ENCODE measurements at places on chromosomes 7 and 10.

- DNase-seq: no peak
Observed at GRCh38 chr7:80934321-80934720, 15.5 kb upstream of the SEMA3C start.

DNA sequence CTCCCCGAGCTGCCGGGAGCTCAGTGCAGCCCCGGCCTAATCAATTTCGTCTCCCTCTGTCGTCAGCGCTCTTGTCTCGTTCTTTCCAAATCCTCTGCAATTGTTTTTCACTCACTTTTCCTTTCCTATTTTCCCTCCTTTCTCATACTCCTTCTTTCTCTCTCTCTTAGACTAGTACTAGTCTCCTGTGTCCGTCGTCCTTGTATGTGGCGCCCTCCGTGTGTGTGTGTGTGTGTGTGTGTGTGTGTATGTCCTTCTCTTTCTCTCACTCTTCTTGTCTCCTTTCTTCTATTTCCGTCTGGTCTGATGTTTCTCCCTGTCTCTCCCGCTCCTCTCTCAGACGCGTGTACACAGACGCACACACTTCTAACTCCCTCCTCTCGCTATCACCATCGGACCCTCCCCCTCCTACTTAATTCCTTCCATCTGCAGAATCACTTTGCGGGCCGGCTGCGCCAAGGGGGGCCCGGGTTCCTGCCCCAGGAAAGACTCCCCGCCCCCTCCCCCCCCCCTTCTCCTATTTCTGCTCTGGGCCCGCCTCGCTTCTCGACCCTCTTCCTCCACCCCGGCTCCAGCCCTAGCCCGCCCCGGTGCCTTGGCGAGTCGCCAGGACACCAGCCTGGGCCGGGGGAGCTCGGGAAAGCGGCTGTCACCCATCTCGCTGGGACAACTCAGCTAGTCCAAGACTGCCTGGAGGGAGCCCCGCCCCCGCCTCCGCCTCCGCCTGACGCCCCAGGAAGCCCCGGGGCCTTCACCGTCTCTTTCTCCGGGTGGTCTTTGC lies 743 bp upstream of the ZCCHC24 start:
- peak; percentile 59 for DNase-seq

DNA sequence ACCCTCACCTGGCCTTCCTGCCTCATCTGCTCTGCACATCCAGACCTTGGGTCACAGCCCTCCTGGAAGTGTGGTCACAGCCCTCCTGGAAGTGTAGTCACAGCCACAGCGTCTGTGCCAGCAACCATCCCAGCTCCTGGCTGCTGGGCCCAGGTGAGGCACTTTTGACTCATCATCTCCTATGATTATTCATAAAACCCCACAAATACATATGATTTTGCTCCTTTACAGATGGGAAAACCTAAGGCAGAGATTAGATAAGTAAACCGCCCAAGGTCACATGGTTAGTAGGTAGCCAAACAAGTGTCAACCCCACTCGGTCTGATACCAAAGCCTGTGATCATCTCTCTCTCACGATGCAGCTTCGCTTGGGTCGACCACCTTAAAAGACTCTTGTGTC lies 94.3 kb downstream of the PRLHR start:
- DNase-seq: no peak

DNA sequence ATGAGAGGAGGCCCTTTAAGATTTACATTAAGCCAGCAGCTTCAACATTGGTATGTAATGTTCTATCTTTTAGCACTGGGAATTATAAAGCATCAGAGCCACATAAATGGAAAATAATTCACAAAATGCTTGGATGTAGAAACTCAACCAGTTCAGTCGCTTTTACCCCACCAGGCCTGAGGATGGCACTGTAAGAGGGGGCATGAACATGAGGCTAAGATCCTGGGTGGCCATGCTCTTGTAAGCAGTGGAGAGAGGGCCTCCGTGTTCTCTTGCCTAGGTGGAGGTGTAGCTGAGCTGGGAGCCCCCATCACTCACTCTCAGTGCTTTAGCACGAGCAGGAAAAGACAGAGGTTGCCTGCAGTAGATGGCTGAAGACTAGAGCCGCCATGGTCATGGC lies 238.8 kb downstream of the FANK1 start:
- DNase-seq: no peak

- DNase-seq: no peak
Observed at GRCh38 chr10:96025566-96025965, 17.8 kb upstream of the CCNJ start.

DNA sequence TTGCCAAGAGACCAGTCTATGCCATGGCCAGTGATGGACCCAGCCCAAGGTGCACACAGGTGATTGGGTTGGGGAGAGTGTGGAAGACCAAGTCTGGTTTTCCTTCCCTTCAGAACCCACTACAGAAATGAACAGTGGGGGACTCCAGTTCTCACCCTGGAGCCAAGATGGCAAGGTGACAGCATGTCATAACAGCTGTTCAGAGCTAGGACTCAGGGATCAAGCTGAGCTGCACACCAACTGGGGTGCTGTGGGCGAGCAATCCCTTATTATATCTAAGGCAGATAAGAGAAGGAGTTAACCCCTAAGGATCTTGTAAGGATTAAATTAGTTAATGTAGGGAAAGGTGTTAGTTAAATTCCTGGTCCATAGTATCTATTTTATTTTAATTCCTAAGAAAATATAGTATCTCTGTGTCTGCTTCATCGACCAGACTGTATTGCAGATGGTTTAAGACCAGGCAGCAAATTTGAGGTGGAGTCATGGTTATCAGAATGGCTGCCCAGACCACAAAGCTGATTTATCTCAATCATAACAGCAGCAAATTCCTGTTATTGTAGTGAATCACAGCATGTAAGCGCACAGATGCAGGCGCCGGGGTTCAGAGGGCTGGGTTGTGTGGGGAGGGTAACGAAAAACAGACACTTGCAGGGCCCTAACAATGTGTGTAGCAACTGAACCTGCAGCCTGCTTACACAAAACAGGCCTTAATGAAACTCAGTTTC lies 208.7 kb upstream of the ZNF32 start:
- no peak for DNase-seq

GRCh38 chr10:9137368-9137767 lies 1082.9 kb downstream of the GATA3 start:
- DNase-seq: no peak

GRCh38 chr10:105387971-105388370 lies 746.9 kb downstream of the SORCS3 start:
- DNase-seq: no peak

- peak; percentile 64 for DNase-seq
Observed at GRCh38 chr10:72316748-72317435, 37.8 kb downstream of the DNAJB12 start.

DNA sequence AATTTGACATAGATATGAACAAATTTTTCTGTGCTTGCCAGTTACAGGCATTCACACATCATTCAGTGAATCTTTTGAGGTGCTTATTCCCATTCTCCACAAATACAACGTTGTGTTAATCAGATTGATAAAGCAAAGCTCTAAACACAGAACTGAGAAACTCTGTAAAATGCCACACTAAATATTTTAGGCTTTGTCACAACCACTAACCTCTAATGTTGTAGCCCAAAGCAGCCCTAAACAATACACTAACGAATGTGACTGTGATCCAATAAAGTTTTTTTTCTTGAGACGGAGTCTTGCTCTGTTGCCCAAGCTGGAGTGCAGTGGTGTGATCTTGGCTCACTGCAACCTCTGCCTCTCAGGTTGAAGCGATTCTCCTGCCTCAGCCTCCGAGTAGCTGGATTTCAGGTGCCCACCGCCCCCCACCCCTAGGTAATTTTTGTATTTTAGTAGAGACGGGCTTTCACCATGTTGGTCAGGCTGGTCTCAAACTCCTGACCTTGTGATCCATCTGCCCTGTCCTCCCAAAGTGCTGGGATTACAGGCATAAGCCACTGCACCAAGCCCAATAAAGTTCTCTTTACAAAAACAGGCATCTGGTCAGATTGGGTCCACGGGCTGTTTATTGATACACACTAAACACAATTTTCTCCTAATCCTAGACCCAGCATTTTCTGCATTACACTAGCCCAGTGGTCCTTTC lies 6.9 kb downstream of the CYCS start:
- no peak for DNase-seq

DNA sequence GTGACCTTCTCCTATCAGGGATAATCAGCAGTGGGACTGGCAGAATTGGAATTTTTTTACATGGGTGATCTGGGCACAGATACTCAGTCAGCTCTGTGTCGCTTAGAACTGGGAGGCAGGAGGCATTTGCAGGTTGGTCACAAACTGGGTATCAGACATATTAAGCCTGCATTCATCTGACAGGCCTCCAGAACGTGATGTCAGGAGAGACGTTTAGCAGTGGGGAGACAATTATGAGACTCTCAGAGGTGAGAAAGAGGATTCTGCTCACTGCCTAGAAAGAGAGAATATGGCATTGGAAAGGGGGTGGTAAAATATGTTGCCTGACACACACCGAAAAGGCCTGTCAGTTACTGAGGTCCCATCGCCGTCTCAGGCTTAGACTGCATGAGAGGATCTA lies 717.6 kb upstream of the GALNT17 start:
- DNase-seq: no peak

GRCh38 chr10:72322030-72322279 lies 32.8 kb downstream of the DNAJB12 start:
- DNase-seq: no peak

DNA sequence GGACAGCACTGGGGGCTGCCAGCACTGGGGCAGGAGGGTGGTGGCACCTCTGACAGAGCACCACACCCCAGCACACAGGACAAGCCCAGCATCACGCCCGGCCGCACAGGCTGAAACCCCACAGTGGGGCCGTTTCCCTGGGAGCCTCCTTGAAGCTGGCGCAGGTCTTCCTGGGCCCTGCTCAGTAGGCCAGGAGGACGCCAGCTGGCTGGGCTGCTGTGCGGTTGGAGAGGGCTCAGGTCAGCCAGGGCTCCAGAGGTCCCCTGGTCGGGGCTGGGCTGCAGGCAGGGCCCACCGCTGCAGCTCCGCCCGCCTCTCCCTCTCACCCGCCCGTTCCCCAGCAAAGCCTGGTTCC lies 137.3 kb downstream of the TCERG1L start:
- no peak for DNase-seq

GRCh38 chr7:108517951-108518350 lies 8.0 kb downstream of the PNPLA8 start:
- no peak for DNase-seq

DNA sequence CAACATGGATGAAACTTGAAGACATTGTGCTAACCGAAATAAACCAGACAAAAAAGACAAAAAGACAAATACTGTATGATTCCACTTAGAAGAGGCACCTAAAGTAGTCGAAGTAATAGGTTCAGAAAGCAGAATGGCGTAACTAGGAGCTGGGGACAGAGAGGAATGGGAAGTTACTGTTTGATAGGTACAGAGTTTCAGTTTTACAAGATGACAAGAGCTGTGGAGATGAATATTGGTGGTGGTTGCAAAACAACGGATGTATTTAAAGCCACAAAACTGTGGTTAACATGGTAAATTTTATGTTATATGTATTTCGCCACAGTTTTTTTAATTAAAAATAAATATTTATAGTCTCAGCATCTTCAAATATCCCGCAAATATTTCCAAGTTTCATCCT lies 64.1 kb upstream of the DIP2C start:
- DNase-seq: no peak
